ENCODE measurements at places on chromosomes 1 and 21.

DNA sequence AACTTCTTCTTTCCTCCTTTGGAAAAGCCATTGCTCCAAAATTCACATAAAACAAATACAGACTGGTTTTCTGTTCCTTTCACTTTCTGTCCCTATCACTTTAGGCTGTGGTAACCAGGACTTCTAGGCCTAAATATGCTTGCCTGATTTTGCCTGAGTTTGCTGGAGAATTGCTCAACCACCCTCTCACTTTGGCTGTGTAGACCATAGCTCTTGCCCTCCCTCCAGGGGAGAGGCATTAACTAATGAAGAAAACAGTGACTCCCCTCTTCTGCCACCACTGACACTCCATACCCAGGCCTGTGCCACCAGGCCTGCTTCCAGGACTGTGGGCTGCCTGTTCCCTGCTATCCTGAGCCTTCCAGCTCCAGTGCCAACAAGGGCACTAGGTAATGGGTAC, 163.5 kb downstream of the TOMM20 start:
- DNase-seq = no peak

DNA sequence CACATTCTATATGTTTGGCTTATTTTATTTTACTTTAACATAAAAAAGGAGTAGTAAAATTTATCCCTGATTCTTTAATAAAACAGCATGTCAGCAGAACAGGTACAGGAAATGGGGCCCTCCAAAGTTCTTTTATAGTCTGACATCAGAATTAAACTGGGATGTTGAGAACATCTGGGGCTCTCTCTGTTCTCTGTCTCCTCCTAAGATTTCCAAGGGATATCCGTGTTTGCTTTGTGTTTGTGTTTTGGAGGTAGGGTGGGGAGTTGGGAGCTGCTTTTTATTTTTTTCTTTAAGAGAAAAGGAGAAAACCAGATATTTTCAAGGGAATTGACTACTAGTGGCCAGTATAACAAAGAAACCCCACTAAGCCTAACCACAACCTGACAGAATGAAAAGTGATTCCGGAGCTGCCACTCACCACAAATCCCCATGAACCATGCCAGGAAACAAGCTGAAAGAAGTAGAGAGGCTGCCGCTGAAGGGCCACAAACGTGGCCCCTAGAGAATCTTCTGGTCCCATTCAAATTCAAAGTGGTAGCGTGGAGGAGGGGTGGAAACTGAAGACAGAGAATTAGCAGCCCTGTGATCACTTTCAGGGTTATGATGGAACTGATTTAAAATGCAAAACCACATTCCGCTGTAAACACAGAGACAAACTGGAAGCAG, 369.6 kb upstream of the ADGRL2 start:
- no peak for DNase-seq

- DNase-seq = no peak
These were observed 1.4 kb downstream of the INSRR start for GRCh38 chr1:156857532-156857931.

GRCh38 chr21:28961927-28962326, 30.8 kb downstream of the LTN1 start:
- DNase-seq = no peak

- DNase-seq = no peak
These were observed 604 bp upstream of the FMN2 start for GRCh38 chr1:240090957-240091600.

Data from CD4-positive, alpha-beta memory T cell (primary cell).